AG04450 (cell line): ENCODE measurements at places on chromosomes 16 and 17.

GRCh38 chr17:2847381-2848333 lies 51.4 kb downstream of the RAP1GAP2 start:
- no peak for DNase-seq

DNA sequence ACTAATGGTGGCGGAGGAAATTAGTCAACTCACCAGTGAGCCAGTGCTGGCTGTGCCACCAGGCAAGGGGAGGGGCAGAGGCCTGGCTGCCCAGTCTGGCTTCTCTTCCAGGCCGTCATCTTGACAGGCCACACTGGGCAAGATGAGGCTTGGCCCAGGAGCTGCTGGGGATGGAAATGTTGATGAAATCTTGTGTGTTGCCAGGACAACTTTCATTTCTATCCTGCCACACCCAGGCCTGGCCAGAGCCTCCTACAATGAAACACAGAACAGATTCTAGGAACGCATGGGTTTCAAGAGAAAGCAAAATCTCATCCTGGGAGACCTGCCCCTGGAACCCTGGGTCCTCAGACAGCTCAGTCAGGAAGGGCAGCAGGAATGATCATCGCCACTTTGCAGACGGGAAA lies 9.3 kb downstream of the HEXIM2 start:
- DNase-seq = no peak

- DNase-seq = no peak
These were observed 10.4 kb upstream of the HOXB13 start for GRCh38 chr17:48738803-48739526.

DNA sequence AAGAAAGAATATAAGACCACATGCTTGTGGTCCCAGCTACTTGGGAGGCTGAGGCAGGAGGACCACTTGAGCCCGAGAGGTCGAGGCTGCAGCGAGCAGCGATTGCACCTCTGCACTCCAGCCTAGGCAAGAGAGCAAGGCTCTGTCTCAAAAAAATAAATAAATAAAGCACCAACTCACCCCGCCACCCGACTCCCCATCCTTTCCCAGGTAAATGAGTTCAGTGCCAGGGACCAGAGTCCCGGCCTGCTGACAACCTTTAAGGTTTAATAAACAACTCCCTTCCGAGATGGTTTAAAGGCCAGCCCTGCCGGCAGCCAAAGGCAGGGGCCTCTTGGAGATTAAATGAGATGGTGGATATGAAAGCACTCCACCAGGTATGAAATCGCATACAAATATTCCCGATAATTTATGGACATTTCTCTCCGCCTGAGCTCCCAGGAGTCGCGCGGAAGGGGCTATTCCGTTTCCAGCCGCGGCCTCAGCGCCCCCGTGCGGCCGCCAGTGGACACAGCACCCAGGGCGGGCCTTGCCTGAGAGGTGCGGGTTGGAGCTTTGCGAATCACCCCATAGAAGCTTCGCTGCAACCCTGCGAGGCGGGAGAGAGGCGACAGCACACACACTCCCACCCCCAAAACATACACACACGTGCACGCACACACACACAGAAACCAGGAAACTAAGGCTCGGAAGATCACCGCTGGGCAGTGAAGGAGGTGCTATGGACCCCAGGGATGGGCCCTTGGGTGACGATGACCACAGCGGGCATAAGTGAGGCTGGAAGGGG lies 4.0 kb upstream of the RPL38 start:
- DNase-seq = no peak

GRCh38 chr17:32719689-32720088 lies 157.2 kb downstream of the MYO1D start:
- DNase-seq = no peak

DNA sequence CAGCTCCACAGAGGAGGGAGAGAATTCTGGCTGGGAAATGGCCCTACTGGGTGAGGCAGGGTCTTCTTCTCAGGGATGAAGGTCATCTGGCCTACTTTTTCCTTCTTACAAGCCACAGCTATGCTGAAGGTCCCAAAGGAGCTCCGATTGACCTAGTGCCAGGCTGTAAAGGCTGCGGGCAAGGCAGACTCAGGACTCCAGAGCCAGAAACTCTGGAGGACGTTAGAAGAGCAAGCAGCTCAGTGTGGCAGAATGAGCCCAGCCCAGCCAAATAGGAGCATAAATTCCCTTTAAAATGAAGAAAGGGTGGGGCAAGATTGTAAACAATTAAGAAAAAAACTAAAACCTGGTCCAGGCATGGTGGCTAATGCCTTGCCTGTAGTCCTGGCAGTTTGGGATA lies 20.1 kb upstream of the CNOT1 start:
- DNase-seq = no peak

DNA sequence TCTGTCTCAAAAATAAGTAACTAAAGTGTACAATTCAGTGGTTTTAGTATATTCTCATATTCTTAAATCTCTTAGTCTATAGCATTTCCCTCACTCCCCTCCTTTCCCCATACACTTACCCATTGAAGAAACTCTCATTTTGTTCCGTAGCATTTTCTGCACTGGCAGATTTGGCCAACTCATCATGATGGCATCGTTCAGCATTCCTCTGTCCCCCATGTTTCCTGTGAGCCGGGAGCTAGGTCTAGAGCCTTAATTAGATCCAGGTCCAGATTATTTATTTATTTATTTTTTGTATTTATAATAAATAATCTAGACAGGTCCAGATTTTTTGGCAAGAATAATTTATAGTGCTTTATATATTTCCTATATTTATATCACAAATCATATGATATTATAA lies 31.0 kb downstream of the HEATR3 start:
- peak; percentile 24 for DNase-seq
